NCI-H1417 (cell line): ENCODE measurements at places on chromosomes 5 and 9.

DNA sequence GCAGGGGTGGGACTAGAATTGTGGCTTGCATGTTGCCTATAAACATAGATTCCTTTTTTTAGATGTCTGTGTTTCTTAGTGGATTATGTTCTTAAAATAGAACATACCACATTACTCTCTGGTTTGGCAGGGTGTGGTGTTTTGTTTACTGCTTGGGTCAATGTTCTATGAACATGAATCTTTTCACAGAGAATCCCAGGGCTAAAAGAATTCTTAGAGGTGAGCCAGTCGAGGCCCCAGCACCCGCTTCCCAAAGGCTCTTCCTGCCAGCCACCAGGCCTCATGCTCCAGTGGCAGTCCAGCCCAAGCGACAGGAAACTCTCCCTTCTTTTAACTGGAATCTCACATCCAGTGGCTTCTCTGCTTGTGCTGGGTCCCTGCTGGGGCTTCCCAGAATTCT lies 126.6 kb downstream of the C9orf152 start:
- no peak for DNase-seq

GRCh38 chr5:96453394-96453793 lies 20.3 kb upstream of the PCSK1 start:
- DNase-seq: no peak

DNA sequence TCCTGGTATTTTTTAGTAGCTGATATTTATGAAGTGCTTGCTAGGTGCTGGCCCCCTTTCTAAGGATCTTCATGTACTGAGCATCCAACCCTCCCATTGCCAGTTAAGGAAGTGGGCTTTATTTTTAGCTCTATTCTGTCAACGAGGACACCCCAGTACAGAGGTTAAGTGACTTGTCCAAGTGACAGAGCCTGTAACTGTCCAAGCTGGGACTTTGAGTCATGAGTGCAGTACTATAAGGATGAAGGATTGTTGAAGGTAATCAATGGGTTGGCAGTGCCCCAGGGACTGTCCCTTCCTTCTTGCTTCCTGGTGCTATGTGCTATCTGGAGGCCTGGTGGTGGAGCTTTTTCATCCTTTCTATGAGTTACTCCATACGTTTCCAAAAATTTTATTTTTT lies 18.0 kb upstream of the FABP6 start:
- no peak for DNase-seq

DNA sequence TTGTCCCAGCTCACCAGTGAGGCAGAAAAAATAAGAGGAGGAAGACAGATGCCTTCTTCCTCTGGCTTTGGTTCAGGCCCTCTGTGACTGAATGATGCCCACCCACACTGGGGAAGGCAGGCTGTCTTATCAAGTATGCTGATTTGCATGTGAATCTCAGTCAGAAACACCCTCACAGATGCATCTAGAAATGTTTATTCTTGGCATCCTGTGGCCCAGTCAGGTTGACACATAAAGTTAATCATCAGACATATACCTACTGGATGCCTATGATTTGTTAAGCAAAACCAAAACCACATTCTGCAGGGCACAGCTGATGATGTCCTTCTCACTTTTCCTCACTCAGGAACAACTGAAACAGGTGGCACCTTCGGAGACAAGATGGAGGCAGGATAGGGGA lies 243.4 kb upstream of the KCNN2 start:
- DNase-seq: no peak

DNA sequence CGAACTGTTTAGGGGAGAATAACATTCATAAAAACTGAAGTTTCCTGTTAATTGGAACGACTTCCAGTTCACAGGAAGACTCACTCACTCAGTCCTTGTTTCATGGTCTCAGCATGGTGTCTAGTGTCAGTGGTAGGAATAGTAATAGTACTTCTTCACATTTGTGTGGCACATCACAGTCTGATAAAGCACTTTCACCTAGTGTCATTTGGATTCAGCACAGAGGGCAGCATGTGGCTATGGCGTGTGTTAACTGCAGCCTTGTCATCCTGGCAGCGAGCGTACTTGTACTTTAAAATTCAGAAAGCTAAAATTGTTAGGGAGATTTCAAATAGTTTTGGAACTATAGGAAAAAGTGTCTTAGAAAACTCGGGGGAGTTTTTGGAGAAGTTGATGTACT lies 72.4 kb downstream of the VCAN start:
- no peak for DNase-seq

GRCh38 chr5:33531037-33531298 lies 90.2 kb downstream of the TARS1 start:
- no peak for DNase-seq

DNA sequence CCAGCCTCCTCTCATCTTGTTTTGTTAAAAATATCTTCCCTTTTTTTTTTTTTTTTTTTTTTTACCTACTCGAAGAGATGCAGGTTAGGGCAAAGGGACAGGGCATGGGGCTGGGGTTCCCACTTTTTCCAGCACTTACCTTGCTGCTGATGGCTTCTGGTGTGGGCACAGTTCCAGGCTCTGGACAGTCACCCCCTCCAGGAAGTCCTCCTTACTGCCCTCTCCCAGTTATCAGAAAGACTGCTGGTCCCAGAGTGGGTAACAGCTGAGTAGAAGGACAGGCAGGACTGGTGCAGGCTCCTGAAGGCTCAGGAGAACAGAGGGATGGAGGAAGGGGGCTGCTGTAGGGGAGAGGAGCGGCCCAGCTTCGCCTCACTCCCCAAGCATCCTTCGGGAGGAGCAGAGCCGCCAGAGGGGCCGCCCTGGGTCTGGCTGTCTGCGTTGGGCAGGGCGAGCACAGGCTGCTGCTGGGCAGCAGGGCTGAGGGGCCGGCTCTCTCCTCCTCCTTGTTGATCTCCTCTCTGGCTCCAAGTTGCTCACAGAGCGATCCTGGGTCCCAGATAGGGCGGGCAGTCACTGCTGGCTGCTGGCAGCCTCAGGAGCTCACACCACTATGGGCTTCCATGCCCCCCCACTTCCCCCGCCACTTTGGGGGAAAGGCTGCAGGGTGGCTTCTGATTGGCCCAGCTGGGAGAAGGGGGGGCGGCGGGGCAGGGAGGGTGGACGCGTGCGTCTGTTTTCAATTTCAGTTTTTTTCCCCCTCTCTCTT lies at the start of gene PDGFRB:
PDGFRB (minus strand) TSS at position 588 of the 769 bp plus-strand sequence. CDS start 18,798 bp downstream, outside the sequence.
- peak; percentile 42 for DNase-seq

GRCh38 chr5:56012281-56012963 lies 17.7 kb upstream of the IL6ST start:
- DNase-seq: no peak

GRCh38 chr9:21904776-21905175 lies 89.4 kb downstream of the CDKN2A start:
- no peak for DNase-seq

DNA sequence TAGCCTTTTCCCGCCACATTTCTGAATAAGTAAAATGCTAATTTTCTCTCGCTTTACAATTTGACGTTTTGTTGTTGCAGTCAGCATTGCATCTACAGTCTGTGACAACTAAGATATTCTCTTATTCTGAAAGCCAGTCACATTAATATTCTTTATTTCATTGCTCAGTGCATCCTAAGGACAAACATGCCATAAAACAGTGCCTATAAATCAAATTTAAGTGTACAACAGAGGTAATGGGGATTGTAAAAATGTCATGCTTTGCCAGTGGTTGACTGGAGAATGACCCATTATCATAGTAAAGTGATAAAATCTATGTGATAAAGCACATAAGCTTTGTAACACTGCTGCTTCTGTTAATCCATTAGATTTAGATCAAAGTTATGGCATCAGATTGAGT lies 1850.0 kb upstream of the ACO1 start:
- DNase-seq: peak; percentile 56

DNA sequence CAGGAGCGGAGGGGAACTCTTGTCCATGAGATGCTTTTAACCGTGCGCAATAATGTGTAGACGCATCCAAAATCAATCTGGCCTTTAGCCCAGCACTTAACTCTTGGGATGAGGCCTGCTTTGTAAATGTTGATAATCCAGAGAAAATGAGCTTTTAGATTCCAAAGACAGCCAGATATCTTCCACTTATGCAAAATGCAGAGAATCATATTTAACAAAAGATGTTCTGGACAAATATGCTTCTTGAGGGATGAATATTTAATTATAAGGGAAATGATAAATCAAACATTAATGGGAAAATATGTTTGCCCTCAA lies 5.6 kb downstream of the S1PR3 start:
- no peak for DNase-seq

DNA sequence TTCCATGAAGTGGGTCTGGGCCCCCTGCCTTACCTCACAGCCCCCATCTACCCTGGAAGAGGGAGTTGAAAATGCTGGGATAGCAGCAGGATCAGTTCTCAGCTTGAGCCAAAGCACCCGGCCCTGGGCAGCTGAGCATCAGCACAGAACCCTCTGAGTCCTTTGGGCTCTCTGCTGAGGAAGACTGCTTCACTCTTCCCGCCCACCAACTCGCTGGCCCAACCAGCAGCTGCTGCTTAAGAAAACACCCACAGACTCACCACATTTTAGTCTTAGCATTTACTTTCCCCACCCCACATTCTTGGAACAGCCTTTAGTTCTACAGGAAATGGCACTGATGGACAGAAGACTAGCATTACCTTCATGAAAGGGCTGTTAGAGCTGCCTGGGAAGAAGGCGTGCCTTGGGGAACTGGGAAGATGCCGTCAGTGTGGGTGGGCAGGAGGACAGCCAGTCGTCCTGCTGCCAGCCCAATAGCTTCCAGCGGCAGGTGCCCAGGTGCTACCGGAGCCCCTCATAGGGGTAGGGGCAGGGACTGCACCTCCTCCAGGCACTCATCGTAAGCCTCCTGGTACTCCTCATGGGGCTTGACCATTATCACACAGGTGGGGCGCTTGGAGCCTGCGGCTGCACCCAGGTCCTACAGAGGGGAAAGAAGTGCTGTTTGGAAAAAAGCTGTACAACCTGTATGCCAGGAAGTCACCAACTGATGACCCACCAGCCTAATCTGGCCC lies 4.3 kb downstream of the NHP2 start:
- peak; percentile 2 for DNase-seq

DNA sequence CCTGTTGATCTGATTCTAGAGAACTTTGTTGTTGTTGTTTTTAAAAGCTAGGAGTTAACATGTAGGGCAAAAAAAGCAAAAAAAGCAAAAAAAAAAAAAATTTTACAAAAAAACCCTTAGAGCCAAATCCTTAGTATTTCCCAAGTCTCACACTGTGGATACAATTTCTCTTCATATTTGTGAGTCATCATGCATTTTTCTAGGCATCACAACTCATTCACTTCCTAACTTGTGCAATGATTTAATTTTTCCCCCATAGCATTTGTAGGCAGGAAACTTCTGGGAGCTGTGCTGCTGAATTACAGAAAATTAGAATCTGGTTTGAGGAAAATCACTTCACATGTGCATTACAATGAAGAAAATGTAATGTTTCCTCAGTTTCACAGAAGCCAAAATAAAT lies 91.9 kb downstream of the MARCHF3 start:
- DNase-seq: no peak

DNA sequence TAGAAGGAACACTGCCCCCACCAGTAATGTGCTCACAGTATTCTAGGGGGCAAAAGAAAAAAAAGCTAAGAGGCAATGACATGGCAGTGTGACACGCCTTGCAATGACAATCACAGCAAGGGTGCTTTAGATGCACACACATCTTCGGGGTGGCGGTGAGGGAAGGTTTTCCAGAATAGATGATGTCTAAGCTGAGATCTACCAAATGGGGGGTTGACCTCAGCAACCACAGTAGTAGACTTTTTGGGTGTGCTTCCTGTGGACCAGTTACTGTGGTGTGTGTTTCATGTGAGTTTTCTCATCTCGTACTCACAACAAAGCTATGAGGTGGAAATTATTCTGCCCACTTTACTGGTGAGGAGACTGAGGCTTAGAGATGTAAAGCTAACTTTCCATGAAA lies 10.2 kb upstream of the IL12B start:
- no peak for DNase-seq

- DNase-seq: no peak
These were observed 3.7 kb upstream of the CLK4 start for GRCh38 chr5:178630475-178630930.

GRCh38 chr5:96340357-96340756 lies 92.7 kb downstream of the PCSK1 start:
- no peak for DNase-seq

GRCh38 chr5:72355706-72356299 lies 35.6 kb downstream of the PTCD2 start:
- peak; percentile 50 for DNase-seq

GRCh38 chr5:77239126-77239741 lies 28.8 kb downstream of the PDE8B start:
- DNase-seq: no peak
